Endothelial cell of umbilical vein (primary cell): ENCODE measurements at places on chromosomes 2 and 18. TPM values are rescaled to one million over a fixed set of nuclear protein-coding genes. Genes with fewer than 3 reads are reported as not detected.

GRCh38 chr2:233331536-233331935 lies 22.8 kb upstream of the DGKD start:
- H3K27me3 ChIP-seq, result no peaks in the 10 kb centered on the region
- no peak overlapping the region for H3K4me3 ChIP-seq
- H3K27ac ChIP-seq, result no peak overlapping the region
- no peaks in the 10 kb centered on the region for H3K36me3 ChIP-seq

GRCh38 chr2:118123561-118124232 lies 35.4 kb downstream of the INSIG2 start:
- H3K27me3 ChIP-seq, result no peaks in the 10 kb centered on the region
- no peak overlapping the region for H3K4me3 ChIP-seq
- peaks cover 22% of the 10 kb centered on the region for H3K4me1 ChIP-seq
- peak overlapping the region; percentile 62 for H3K27ac ChIP-seq
- peak; percentile 87 for DNase-seq

DNA sequence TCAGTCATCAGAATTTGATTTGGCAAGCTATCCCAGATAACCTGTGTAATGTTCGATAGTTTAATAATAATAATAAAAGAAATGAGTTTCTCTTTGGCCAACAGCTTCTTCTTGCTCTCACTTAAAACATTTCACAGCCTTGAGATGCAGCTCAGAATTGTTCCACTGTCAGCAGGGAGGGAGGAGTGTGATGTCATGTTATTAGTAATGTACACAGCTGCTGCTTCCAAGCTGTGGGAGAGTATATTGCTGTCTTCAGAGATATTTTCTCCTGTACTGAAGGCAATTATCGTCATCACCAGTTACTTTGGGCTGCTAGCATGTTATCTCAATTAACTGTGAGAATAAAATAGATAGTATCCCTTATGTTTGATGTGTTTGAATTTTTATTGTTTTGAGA lies 146.9 kb upstream of the MAP3K20 start:
- H3K36me3 ChIP-seq, result no peaks in the 10 kb centered on the region
- no peaks in the 10 kb centered on the region for H3K27me3 ChIP-seq
- peak; percentile 88 for DNase-seq
- H3K27ac ChIP-seq, result peak overlapping the region; percentile 60

GRCh38 chr2:181679544-181679979 lies 755 bp downstream of the NEUROD1 start:
- DNase-seq, result no peak
- H3K27me3 ChIP-seq, result peaks cover 59% of the 10 kb centered on the region
- H3K4me3 ChIP-seq, result no peak overlapping the region
- H3K27ac ChIP-seq, result no peak overlapping the region
- H3K36me3 ChIP-seq, result no peaks in the 10 kb centered on the region

ELOA2 gene
- total RNA-seq, result not detected in 2 replicates

- no peaks in the 10 kb centered on the region for H3K36me3 ChIP-seq
- H3K4me1 ChIP-seq, result no peaks in the 10 kb centered on the region
- H3K27ac ChIP-seq, result no peak overlapping the region
- H3K4me3 ChIP-seq, result no peak overlapping the region
These were observed 233.7 kb downstream of the MYCN start for GRCh38 chr2:16173893-16174692.
